ENCODE measurements at places on chromosomes 16 and 17.

DNA sequence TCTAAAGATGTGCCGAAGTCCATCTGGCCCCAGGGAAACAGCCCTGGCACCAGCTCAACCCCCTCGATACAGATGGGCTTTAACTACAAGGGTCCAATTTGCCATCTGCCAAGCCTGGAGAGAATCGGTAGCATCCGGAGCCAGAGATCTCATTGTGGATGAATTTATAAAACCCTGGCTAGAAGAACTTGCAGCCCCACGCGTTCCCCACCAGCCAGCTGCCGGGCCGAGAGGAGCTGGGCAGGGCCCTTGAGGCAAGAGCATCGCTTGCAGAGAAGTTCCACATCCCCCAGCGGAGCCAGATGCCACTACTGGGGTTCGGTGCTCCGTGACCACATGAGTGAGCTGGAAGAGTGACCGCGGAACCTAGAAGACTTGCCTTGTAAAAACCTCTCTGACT lies 65.3 kb upstream of the NOL11 start:
- DNase-seq = no peak

- DNase-seq = no peak
These were observed 49.8 kb upstream of the SCNN1B start for GRCh38 chr16:23252310-23252709.

- no peak for DNase-seq
These were observed 610.2 kb downstream of the MAF start for GRCh38 chr16:78990309-78990701.

DNA sequence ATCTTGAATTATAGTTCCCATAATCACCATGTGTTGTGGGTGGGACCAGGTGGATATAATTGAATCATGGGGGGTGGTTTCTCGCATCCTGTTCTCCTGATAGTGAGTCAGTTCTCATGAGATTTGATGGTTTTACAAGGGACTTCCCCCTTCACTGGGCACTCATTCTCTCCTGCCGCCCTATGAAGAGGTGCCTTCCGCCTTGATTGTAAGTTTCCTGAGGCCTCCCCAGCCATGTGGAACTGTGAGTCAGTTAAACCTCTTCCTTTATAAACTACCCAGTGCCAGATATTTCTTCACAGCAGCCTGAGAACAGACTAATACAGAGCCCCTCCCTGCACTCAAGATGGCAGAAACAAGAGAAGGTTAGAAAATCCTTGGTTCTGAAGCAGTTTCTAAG lies 26.4 kb downstream of the LDAF1 start:
- no peak for DNase-seq

GRCh38 chr17:41212524-41213169 lies 13.8 kb upstream of the KRTAP9-2 start:
- DNase-seq = peak; percentile 75

GRCh38 chr17:34246881-34247280 lies 8.2 kb upstream of the CCL2 start:
- no peak for DNase-seq

GRCh38 chr17:66855204-66855603 lies 20.3 kb downstream of the CACNG5 start:
- DNase-seq = peak; percentile 38

DNA sequence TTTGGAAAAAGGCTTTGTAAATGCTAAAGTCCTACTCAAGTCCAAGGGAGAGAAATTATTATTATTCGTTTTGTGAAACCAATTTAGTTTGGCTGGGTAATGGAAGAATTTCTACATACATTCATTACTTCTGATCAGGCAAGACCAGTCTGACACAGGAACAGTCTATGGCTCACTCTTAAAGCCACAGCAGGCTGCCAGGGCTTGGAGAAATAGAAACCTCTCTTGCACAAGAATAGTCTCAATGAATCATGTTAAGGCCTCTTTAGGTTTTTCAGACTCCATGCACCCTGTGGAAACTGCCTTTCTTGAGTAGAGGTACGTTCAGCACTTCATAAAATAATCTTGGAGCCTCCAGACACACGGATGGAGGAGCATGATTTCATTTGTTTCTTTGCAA lies 167.7 kb downstream of the IRX3 start:
- no peak for DNase-seq

DNA sequence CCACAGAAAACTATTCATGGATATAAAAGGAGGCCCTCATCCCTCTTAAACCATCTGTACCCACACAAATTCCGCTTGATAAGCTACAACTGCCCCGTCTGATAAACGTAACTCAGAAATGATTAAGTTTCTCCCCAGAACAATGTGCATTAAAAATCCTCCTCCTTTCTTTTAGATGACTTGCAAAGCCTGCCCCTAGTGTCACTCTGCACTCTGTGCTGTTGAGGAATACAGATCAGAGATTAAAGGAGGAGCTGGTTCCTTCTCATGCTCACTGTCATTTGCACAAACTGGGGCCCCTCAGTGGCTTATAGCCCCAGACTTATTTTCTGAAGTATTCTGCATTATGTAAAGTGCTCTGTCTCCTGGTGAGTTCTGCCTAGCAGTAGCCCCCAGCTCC lies 33.3 kb downstream of the CDRT15 start:
- no peak for DNase-seq

GRCh38 chr17:19569785-19570543 lies 36.3 kb downstream of the SLC47A1 start:
- DNase-seq = peak; percentile 46

DNA sequence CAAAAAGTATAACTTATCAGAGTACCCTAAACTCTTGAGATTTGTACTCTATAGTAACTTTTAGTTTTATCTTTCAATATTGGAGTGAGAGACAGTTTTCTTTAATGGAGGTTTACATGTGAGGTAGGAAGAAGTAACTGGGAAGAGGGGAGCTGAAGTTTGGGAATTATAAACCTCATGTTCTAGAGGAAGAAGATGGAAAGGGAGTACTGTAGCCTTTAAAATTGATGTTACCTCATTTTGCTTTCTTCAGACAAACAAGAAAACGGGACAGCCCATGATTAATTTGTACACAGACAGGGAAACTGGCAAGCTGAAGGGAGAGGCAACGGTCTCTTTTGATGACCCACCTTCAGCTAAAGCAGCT lies 9.5 kb downstream of the FUS start:
- no peak for DNase-seq

DNA sequence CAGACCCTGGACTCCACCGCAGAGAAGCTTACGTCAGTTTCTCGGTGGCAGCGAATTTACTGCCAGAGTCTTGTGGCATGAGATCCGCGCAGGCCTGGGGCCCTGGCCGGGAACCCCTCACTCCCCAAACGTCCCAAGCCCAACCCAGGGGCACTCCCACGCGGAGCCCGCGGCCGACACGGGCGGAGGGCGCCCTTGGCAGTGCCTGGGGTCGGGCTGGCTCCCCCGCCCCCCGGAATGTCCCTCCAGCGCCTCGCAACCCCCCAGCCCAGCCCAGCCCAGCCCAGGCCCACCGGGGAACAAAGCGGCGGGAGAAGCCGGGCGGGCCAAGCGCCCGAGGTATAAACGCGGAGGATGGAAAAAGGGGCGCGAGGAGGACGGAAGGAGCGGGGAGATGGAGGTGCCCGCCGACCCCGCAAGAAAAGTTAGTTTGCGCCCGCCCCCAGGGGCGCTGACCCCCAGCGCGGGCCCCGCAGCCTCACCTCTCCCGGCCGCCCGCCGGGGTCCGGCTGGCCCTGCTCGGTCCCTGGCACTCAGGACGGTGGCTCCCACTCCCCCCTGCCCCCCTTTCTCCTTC lies 330 bp downstream of the CASKIN2 start:
- no peak for DNase-seq

DNA sequence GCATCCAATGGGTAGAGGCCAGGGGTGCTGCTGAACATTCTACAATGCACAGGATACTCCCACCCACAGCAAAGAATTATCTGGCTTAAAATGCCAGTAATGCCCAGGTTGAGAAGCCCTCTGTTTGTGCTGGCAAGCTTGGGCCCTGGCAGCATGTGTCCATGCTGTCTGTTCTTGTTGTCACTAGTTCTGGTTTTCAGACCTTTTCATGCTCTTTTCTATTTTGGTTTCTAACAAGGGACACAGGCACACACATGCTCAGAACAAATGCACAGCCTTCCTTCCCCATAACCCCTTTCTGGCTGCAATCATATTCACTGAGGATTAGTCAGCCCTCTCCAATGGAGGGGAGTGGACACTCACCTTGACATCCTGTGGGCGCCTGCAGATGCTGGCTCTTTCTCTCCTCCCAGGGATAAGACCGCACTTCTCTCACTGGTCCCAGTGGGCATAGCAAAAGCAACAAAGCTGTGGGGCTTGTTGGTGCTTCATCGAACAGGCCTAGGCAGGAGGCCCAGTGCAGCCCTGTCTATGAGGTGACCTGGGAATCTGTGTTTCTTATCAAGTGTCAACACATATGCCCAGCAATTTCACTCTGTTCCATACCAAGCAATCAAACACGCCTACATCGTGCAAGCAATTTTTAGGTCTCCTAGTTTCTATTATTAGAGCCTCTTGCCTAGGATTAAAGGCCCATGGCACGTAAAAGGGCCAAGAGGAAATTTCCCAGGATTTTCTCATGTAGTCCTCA lies 271.1 kb upstream of the CCL2 start:
- no peak for DNase-seq

GRCh38 chr16:22421136-22421535 lies 46.7 kb upstream of the CDR2 start:
- DNase-seq = no peak

- no peak for DNase-seq
These were observed 536.8 kb downstream of the NPIPA7 start for GRCh38 chr16:16915771-16916170.

- no peak for DNase-seq
These were observed 25.2 kb upstream of the EMP2 start for GRCh38 chr16:10605636-10606035.

- no peak for DNase-seq
These were observed 36.7 kb upstream of the PIK3R6 start for GRCh38 chr17:8904201-8904600.

GRCh38 chr17:82435601-82436583 lies 14.7 kb downstream of the CYBC1 start:
- DNase-seq = no peak

- DNase-seq = no peak
These were observed 86.8 kb downstream of the RBFOX1 start for GRCh38 chr16:7419441-7419840.

GRCh38 chr17:55348749-55349354 lies 72.8 kb downstream of the MMD start:
- DNase-seq = peak; percentile 51

DNA sequence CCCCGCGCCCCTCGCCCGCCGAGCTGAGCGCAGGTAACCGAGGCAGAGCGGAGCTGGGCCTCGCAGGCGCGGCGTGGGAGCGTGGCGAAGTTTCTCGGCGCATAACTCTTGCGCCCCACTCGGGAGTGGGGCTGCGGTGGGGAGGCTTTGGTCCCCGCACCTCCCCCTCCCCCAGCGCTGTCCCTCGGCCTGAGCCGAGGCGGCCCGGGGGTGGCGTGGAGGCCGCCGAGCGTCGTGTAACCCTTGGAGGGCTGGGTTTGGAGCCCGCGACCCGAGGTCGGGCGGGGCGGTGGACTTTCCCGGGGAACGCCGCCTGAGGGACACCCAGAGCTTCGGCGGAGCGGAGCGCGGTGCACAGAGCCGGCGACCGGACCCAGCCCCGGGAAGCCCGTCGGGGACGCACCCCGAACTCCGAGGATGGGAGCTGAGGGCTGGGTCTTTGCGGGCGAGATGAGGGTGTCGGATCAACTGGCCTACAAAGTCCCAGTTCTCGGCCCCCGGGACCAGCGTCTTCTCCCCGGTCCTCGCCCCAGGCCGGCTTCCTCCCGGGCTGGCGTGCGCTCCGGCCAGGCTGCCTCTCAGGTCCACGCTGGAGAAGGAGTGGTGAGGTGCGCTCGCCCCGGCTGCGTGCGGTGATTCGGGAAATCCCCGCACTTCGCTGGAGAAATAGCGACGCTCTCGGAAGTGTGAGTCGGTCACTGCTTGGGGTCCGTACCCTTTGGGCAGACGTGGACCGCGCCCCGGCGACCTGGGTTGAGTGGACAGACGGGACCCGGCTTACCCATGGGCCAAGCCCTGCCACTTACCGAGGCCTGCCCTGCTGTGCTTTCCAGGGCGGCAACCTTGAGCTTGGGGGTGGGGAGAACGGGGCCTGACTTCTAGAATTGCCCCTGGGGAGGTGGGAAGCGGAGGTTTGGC lies 168.4 kb downstream of the RAB11FIP4 start:
- no peak for DNase-seq

DNA sequence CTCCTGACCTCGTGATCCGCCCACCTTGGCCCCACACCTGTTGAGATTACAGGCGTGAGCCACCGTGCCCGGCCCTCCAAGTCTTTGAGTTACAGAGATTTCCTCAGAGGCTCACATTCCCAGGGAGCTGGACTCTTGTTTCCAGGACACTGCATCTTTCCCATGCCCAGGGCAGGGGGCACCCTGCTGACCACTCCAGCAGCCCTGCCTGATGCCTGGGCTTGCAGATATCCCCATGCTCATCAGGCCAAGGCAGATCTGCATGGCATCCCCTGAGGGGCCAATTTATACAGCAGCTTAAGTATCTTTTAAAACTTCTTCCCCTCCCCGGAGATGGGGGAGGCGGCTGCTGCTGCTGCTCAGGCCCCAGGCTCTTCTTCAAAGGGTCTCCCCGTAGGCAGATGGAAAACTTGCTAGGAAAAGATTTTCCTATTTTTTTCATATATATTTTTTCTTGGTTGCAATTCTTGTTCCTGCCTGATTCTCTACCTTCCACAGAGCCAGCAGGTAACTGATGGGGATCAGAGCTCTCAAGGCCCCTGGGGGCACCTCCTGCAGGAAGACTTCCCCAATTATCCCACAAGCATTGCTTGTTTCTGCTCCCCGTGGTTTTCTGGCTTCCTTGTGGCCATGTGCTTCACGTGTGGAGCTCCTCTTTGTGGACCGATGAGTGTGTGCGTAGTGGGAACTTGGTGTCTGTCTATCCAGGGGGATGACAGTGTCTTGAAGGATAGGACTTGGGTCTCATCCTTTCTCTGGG lies 102.2 kb upstream of the SDK2 start:
- DNase-seq = no peak

DNA sequence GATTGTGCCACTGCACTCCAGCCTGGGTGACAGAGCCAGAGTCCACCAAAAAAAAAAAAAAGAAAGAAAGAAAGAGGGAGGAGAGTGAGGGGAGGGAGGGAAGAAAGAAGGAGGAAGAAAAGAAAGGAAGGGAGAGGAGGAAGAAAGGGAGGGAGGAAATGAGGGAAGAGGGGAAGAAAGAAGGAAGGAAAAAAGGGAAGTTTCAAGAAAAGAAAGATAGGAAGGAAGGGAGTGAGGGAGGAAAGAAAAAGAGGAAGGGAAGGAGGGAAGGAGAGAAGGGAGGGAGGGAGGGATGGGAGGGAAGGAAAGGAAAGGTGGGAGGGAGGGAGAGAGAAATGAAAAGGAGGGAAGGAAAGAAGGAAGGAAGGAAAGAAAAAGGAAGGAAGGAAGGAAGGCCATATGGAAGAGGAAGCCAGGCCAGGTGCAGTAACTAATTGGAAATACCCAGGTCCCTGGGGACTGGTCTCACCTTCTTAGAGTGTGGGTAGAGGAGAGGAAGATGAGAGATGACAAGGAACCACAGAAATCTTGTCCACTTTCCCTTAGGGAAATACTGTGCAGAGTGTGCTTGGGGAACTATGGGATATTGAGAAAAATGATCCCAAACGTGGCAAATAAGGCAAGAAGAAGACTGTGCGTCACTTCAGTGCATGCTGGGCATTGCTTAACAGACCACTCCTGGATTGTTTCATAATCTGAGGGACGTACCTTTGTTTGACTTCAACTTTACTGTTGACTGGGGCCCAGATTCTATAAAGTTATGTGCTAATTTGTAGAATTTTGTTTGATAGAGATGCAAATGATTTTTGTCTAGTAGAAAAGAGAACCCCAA lies 15.1 kb upstream of the CSNK2A2 start:
- no peak for DNase-seq
